ENCODE measurements at places on chromosomes 2 and 18.

GRCh38 chr2:230794497-230794896, 70.2 kb upstream of the ITM2C start:
- DNase-seq, result peak; percentile 56

- no peak for DNase-seq
These were observed 30.0 kb upstream of the ERMN start for GRCh38 chr2:157355618-157356017.

- DNase-seq, result no peak
These were observed 9.5 kb downstream of the DCC start for GRCh38 chr18:52349498-52349897.

DNA sequence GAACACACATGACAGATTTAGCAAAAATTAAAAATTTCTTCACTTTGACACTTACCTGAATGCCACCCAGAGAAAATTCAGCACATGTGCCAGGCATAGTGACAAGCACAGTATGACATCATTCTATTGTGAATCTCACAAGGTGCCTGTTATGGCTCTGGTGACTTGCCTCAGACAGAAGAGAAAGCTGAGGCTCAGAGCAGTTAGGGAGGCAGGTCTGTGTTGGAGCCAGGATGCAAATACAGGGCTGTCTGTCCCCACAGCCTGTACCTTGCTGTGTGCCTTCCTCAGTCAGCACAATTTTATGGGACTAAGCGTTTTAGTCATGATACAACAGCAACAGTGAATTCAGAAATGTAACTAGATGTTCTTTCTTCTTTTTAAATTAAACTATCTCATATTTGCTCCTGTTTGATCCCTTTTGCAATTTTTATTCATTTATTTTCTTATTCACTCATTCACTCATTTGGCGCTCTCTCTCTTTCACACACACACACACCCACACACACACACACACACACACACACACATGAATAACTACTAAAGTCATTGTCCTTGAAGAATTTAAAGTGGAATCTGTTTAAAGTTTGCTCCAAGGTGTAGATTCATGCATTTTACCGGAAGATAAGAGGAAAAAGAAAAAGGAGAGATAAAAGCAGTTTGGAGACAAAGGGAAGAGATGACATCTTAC, 37.9 kb upstream of the CTAGE1 start:
- no peak for DNase-seq

GRCh38 chr2:179936654-179937053, 70.4 kb downstream of the CWC22 start:
- DNase-seq, result peak; percentile 20

GRCh38 chr2:185316383-185316782, 422.2 kb upstream of the FSIP2 start:
- DNase-seq, result no peak

GRCh38 chr18:32851936-32852335, 79.1 kb upstream of the KLHL14 start:
- no peak for DNase-seq

GRCh38 chr2:232525791-232526371, at the start of gene CHRND:
TSS of gene CHRND (plus strand) at chr2:232526160. CDS start at chr2:232526216, 56 bp downstream.
- DNase-seq, result no peak

DNA sequence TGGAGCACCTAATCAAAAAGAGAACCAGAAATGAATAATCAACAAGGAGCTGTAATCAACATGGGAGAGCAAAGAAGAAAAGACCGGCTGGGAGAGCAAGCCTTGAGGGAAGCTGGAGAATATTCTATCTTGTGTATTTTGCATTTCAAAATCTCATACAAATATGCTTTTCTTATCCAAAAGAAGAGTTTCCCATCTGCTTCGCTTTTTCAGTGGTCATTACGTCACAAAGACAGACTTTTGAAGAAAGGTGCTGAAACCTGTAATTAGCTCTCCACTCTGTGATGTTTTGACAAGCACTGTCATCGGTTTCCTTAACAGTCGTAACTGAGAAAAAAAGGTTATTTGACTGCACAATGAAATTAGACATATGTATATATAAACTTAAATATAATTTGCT, 139.1 kb upstream of the TACR1 start:
- DNase-seq, result no peak

DNA sequence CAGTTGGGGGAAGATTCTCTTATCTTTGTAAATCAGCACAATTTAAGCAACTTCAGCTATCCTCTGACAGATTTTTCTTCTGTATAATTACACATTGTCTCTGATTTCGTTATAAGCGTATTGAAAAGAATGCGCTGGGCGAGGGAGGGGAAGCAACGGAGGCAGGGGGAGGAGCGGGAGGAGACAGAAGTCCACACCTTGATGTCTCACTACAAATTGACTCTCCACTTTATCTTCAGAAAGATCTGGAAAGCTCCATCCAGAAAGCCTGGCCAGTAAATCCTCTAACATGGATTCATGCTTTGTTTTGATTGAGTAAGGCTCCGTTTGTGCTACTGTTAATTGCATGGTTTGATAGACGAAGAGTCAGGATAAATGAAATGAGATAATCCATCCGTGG, 76.6 kb downstream of the SMIM21 start:
- no peak for DNase-seq

GRCh38 chr2:237297421-237298150, 116.4 kb downstream of the COL6A3 start:
- no peak for DNase-seq

- DNase-seq, result no peak
These were observed 73.1 kb upstream of the BZW1 start for GRCh38 chr2:200738590-200738989.

- DNase-seq, result no peak
These were observed 89.2 kb upstream of the COL5A2 start for GRCh38 chr2:189268763-189269162.

- DNase-seq, result peak; percentile 43
These were observed 95.3 kb downstream of the MREG start for GRCh38 chr2:215917953-215918620.

GRCh38 chr2:218295029-218295428, 2.7 kb upstream of the TMBIM1 start:
- DNase-seq, result no peak

- DNase-seq, result no peak
These were observed 707 bp upstream of the ERFE start for GRCh38 chr2:238158018-238158508.

GRCh38 chr2:69395866-69396265, 8.8 kb upstream of the GFPT1 start:
- DNase-seq, result no peak

DNA sequence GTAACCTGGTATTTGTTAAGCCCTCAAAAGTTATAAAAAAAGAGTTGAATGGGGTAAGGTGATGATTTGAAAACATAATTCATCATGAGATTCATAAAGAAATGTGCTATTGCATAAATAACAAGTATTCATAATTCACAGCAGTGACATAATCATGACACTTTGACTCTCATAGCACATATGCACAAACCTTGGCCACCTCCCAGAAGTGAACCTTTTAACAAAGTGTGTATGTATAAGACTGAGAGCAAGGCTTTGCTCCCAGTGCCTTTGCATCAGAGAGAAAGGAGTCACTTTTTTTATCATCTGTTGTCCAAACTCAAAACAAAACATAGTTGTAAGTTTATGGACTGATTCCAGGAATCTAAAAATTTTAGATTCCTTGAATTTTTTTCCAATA, 15.0 kb upstream of the HTR2B start:
- no peak for DNase-seq

- DNase-seq, result no peak
These were observed 31.5 kb downstream of the CXCR4 start for GRCh38 chr2:136086253-136087016.

GRCh38 chr2:45096996-45097395, 87.7 kb upstream of the SIX2 start:
- DNase-seq, result no peak

GRCh38 chr18:58362829-58363271, 266.0 kb downstream of the ALPK2 start:
- no peak for DNase-seq

DNA sequence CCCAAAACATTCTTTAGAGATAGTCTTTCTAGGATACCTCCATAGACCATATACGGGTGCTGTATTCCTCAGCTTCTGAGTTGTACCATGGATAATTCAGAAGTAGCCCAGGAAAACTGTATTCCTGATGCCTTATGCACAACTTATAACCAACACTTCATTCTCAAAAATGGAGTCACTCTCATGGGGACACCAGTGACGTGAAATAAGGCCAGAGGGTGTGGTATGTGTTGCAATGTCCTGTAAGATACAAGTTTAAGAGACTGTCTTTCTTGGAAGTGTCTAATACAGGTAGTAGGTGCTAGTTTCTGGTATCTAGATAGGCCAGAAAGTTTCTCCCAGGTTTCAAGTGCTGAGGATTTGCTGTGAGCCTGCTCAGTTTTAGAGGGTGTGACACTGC, 36.1 kb downstream of the COX7A2L start:
- no peak for DNase-seq

- no peak for DNase-seq
These were observed 312.9 kb upstream of the CDH19 start for GRCh38 chr18:66916834-66917233.

- DNase-seq, result no peak
These were observed 3.9 kb downstream of the CLHC1 start for GRCh38 chr2:55228226-55228563.

- no peak for DNase-seq
These were observed 272.6 kb upstream of the SLC14A2 start for GRCh38 chr18:45342653-45343052.

- DNase-seq, result no peak
These were observed 86.3 kb upstream of the LRRTM4 start for GRCh38 chr2:77608510-77608909.

GRCh38 chr2:28638102-28638501, 113.5 kb upstream of the PPP1CB start:
- DNase-seq, result no peak

GRCh38 chr2:72395096-72395495, 247.4 kb upstream of the CYP26B1 start:
- DNase-seq, result no peak

DNA sequence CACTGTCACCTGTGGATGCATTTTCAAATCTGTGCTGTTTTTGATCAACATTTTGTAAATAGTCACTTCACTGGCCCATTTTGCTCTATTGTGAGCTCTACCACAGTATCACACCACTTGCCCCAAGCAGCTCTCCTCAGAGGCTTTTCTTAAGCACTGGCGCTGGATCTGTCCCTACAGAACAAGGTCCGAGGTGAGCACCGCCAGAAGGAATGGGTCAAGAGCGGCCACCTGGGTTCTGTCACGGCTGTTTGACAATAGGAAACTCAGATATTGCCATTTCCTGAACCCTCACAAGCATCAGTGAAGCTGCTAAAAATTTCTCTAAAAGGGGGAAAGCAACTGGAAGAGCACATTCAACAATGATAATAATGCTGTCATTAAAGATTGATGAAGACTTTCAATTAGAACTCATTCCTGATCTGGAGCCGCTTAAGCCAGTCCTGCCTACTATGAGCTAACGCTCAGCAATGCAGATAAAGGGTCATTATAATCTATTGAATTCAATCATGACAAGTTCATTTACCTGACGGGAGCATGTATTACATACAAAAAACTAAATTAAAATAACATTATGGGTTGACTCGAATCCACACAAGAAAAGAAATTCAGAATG, 514.0 kb downstream of the GALR1 start:
- DNase-seq, result no peak

GRCh38 chr2:64937687-64938491, 51.3 kb upstream of the SLC1A4 start:
- DNase-seq, result no peak

DNA sequence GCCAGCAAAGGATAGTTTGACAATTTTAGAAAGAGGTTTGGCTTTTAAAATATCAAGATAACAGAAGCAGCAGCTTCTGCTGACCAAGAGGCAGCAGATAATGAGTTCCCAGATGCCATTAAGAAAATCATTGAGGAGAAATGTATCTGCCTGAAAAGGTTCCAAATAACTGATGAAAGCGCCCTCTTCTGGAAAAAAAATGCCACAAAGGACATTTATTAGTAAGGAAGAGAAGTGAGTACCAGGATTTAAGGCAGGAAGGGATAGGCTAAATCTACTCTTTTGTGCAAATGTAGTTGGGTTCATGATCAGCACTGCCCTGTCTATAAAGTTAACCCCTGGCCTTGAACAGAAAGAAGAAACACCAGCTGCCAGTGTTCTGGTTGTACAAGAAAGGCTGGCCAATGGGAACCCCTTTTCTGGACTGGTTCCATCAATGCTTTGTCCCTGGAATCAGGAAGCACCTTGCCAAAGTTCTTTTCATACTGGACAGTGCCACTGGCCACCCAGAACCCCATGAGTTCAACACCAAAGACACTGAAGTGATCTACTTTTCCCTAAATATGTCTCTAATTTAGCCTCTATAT, 40.6 kb downstream of the DHX57 start:
- peak; percentile 34 for DNase-seq

GRCh38 chr2:38460313-38460712, 83.2 kb upstream of the ATL2 start:
- DNase-seq, result no peak

DNA sequence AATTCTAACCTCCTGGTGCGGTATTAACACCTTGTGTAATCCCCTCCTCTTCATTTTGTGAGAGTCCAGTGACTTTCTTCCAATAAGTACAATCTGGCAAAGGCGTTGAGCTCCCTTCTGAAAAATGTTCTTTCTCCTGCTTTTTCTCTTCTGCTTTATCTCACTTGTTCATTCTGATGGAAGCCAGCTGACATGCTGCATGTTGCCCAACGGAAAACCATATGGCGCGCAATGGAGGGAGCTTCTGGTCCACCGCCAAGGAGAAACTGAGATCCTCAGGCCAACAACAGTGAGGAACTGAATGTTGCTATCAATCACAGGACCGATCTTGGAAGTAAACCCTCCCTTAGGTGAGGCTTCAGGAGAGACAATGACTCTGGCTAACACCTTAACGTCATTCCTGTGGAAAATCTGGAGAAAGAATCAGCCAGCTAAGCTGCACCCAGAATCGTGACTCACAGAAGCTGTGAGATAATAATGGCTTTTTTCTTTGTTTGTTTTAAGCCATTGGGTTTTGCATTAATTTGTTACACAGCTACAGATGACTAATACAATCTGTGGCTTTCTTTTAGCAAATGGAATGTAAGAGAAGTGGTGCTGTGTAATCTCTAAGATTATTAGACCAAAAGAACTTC, 1323.9 kb upstream of the DDX18 start:
- no peak for DNase-seq

DNA sequence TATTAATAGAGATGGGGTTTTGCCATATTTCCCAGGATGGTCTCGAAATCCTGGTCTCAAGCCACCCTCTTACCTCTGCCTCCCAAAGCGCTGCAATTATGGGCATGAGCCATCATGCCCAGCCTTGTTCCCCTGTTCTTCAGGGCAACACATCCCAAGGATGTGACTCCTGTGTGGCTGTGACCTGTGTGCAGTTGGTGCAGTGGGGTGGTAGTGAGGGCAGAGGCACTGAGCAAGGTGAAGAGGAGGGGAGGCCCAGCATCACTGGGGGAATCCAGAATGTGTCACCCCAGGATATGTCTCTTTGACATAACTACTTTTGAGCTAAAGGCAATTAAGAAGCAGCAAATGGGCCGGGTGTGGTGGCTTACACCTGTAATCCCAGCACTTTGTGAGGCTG, 23.4 kb downstream of the CENPA start:
- no peak for DNase-seq

GRCh38 chr18:48324651-48325050, 84.5 kb downstream of the ZBTB7C start:
- DNase-seq, result no peak

GRCh38 chr2:84236288-84236687, 222.8 kb downstream of the SUCLG1 start:
- no peak for DNase-seq

- DNase-seq, result no peak
These were observed 112.2 kb downstream of the CPO start for GRCh38 chr2:207051385-207051965.
